ENCODE measurements at places on chromosomes 16 and 17.
A peak's percentile ranks its signal among the peaks of the same experiment; 100 is the strongest.

GRCh38 chr17:57293077-57293476 lies 36.8 kb downstream of the MSI2 start:
- DNase-seq, result peak; percentile 95

DNA sequence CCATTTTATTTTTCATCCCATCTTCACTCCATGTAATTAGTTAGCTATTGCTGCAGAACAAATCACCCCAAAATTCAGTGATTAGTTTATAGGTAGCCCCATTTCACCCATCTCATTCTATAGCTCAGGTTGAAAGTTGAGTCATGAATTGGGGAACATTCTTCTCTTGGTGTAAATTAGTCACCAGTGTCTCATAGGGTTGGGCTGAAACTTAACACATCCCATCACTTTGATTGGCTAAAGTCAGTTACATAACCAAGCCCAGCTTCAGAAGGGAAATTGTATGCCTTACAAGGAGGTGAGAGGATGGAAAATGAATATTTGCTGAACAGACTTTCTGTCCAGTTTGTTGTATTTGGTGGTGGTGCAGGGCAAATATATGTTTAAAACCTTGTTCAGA lies 477.5 kb downstream of the WWOX start:
- DNase-seq, result peak; percentile 75

DNA sequence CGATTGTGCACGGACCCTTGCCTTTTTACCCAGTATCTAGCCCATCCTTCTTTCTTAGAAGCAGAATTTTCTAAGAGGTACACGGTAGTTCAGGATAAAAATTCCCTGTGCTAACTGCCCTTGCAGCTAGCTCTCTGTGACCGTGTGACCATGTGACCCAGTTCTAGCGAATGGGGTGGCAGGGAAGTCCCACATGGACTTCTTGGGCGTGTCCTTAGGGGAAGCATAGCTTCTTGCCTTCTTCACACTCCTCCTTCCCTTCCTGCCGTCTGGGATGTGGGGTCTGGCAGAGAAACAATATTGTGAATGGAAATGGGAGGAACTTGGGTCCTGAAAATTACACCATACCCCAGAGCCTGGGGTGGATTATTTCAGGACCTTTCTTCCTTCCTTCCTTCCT lies 670.7 kb downstream of the MAF start:
- DNase-seq, result no peak

DNA sequence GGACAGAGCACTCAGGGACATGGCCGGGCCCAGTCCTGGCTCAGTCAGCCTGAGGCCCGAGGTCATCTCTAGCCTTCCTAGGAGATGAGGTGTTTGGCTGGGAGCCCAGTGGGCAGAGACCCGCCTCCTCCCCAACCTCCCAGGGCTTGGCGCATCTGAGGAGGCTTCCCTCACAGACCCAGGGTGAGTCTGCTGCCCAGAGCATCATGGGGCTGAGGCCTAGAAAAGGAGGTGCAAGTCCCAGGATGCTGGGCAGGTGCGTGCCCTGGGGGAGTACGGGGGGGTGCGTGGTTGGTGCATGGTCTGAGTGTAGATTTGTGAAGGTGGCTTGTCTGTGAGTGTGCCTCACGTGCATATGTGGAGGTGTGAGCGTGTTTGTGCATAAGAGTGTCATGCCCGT lies 4.7 kb downstream of the PDE6G start:
- peak; percentile 83 for DNase-seq

DNA sequence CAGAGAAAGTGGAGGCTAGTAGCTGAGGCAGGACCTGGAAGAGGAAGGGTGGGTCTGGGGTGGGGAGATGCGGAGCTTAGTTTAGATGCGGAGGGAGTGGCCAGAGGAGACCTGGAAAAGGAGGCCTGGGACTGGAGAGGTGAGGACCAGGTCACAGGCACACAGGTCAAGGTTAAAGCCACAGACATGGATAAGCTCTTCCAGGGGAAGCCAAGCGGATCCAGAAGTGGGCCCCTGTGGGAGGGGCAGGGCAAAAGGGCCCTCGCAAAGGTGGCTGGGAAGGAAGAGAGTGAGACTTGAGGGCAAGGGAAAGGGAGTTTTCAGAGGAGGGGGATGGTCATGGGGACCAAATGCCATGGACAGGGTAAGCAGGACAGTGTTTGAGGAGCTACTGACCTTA lies 13.9 kb upstream of the MLLT6 start:
- no peak for DNase-seq

- DNase-seq, result no peak
Observed at GRCh38 chr17:70527364-70527888, 358.1 kb downstream of the KCNJ2 start.

DNA sequence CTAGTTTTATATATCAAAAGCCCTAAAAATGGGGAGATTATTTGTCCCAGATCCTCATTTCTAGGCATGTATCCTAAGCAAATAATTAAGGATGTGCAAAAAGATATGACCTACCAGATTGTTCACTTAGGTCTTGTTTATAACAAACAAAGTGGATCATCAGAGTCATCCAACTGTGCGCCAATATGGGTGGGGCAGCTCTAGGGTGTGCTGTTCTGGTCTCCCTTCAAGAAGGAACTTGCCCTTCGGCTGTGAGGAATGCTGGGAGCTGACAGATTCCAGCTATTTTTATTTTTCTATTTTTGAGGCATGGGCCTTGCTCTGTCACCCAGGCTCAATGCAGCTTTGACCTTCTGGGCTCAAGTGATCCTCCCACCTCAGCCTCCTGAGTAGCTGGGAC lies 13.8 kb downstream of the CHP2 start:
- peak; percentile 81 for DNase-seq

GRCh38 chr16:81600275-81600674 lies 155.7 kb downstream of the CMIP start:
- peak; percentile 54 for DNase-seq

GRCh38 chr17:68127914-68128313 lies 92.4 kb downstream of the KPNA2 start:
- no peak for DNase-seq

DNA sequence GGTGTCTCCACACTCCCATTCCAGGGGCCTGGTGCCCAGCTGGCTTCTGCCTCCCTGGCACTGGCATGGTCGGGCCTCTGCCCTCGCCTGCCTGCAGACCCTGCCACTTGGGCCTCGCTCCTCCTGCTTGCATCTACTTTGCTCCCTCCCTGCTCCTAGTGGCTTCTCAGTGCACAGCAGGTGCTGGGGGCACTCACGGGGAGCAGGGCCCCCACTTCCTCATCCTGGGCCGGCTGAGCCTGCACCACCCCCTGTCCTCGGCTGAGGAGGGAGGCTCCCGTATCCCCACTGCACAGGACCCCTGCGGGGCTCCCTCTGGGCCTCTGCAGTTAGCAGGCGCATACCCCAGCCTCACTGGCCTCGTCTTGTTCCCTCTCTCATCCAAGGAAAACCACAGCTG lies 35.2 kb downstream of the CIBAR2 start:
- DNase-seq, result no peak

GRCh38 chr17:5871666-5872065 lies 198.5 kb upstream of the WSCD1 start:
- DNase-seq, result no peak
